ENCODE measurements at places on chromosomes 11 and 22.

- no peak for DNase-seq
Measured at GRCh38 chr11:55571828-55572227, at the start of gene OR4C16. Gene OR4C16 (plus strand): TSS chr11:55572128. CDS start chr11:55572128, 0 bp downstream.

DNA sequence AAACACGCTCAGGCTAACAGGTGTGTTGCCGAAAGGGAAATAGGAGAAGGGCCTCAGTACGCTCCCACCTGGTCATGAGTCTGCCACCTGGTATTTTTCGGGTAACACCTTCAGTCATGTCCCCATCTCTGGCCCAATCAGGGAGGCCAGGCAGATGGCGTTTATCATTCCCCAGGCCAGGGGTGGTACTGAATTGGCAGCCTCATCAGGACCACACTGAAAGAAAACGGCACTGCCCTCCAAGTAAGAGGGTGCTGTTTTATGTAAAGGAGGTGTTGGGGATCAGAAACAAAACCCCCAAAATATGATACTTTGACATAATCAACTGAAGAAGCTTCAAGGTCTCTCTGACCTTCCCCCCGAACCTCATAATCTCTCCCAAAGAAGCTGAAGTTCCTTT lies 58.9 kb downstream of the RCN1 start:
- DNase-seq = no peak

DNA sequence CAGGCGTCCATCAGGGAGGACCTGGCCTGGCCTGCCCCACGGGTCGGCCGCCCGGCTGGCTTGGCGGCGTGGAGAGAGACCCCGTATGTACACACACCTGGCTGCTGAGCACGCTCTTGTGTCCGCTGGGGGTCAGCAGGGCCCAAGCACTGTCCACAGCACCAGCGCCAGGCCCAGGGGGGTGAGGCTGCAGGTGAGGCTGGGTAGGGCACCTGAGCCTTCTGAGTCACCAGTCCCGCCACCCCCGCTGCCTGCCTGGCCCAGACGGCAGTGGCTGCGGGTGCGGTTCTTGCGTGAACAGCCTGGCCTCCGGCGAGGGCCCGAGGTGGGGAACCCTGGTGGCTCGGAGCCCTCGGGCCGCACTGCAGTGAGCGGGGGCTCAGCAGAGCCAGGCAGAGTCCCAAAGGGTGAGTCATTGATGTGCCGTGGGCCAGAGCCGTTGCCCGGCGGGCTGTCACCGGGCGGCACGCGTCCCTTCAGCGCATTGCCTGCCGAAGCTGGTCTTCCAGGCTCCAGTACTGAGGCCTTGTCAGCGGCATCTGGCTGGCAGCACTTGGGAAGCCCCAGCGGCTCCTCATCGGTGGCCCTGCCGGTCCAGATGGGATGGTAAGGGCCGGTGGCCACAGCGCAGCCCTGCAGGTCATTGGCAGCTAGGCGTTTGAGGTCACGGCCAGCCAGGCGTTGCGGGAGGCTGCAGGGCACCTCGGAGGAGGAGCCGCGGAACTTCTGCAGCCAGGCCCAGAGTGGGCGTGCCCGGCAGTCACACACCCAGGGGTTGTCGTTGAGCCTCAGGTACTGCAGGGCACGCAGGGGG lies 26.3 kb downstream of the RTN4R start:
- DNase-seq = no peak

DNA sequence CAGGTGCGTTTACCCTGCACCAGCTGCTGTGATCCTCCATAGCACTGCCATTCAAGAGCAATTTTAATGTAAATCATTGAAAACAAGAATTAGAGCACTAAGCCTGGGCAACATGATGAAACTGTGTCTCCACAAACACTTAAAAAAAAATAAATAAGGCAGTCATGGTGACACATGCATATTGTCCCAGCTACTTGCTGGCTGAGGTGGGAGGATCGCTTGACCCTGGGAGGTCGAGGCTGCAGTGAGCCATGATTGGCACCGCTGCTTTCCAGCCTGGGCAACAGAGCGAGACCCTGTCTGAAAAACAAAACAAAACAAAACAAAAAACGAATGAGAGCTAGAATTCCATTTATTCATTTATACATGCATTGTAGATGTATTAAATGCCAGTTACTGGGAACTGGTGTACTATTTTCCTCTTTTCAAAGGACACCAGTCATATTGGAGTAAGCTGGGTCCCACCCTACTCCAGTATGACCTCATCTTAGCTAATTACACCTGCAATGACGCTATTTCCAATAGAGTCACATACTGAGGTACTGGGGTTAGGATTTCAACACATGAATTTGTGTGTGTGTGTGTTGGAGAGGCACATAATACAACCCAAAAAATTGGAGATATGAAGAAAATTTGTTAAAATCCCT lies 101.9 kb downstream of the MICAL2 start:
- no peak for DNase-seq
